ENCODE measurements at places on chromosomes 7 and 10.

GRCh38 chr10:129882291-129883010 lies 81.6 kb downstream of the EBF3 start:
- H3K4me1 ChIP-seq: peaks cover 29% of the 10 kb centered on the region
- no peak overlapping the region for H3K4me3 ChIP-seq
- no peak overlapping the region for H3K27ac ChIP-seq

DNA sequence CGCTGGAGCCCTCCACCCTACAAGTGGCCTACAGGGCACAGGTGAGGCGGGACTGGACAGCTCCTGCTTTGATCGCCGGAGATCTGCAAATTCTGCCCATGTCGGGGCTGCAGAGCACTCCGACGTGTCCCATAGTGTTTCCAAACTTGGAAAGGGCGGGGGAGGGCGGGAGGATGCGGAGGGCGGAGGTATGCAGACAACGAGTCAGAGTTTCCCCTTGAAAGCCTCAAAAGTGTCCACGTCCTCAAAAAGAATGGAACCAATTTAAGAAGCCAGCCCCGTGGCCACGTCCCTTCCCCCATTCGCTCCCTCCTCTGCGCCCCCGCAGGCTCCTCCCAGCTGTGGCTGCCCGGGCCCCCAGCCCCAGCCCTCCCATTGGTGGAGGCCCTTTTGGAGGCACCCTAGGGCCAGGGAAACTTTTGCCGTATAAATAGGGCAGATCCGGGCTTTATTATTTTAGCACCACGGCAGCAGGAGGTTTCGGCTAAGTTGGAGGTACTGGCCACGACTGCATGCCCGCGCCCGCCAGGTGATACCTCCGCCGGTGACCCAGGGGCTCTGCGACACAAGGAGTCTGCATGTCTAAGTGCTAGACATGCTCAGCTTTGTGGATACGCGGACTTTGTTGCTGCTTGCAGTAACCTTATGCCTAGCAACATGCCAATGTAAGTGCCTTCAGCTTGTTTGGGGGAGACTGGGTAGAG lies at the start of gene COL1A2:
COL1A2 (plus strand) TSS at position 459 of the 704 bp plus-strand sequence; CDS start at position 596, 137 bp downstream.
- H3K4me3 ChIP-seq: peak within 1 kb of the TSS; percentile 90
- H3K36me3 ChIP-seq: no peaks in the 10 kb centered on the region
- peaks cover 17% of the 10 kb centered on the region for H3K4me1 ChIP-seq

- no peak for DNase-seq
- no peak overlapping the region for H3K4me3 ChIP-seq
- H3K36me3 ChIP-seq: no peaks in the 10 kb centered on the region
- no peaks in the 10 kb centered on the region for H3K27me3 ChIP-seq
- no peak overlapping the region for H3K27ac ChIP-seq
These were observed 152.6 kb downstream of the BMPER start for GRCh38 chr7:34057956-34058355.

- H3K27ac ChIP-seq: peak overlapping the region; percentile 19
- no peak for DNase-seq
- no peaks in the 10 kb centered on the region for H3K36me3 ChIP-seq
- peaks cover 2% of the 10 kb centered on the region for H3K27me3 ChIP-seq
These were observed 160.6 kb downstream of the FGFR2 start for GRCh38 chr10:121437596-121437995.

DNA sequence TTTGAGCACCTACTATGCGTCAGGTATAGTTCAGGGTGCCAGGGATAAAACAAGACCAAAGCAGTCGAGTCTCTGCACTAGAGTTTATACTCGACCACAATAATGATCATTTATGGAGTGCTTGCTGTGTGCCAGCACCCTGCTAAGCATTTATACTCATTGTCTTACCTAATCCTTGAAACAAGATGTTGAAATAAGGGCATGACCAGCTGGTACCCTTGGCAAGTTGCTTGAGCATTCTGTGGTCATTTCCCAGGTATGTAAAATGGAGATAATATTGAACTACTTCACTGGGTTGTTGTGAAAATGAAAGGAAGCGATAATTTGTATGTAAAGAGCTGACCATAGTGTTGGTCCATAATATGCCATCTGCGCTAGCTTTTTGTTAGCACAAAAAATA lies 185.4 kb downstream of the CYP26A1 start:
- no peak for DNase-seq
- no peak overlapping the region for H3K4me3 ChIP-seq
- no peaks in the 10 kb centered on the region for H3K36me3 ChIP-seq

GRCh38 chr10:83983578-83984255 lies 155.6 kb upstream of the GHITM start:
- DNase-seq: no peak
- no peak overlapping the region for H3K27ac ChIP-seq
- H3K4me1 ChIP-seq: no peaks in the 10 kb centered on the region
- no peaks in the 10 kb centered on the region for H3K36me3 ChIP-seq

GRCh38 chr10:47062441-47063200 lies 151.4 kb downstream of the PTPN20 start:
- no peaks in the 10 kb centered on the region for H3K36me3 ChIP-seq
- H3K4me3 ChIP-seq: no peak overlapping the region
- no peaks in the 10 kb centered on the region for H3K27me3 ChIP-seq
- DNase-seq: no peak
- H3K4me1 ChIP-seq: no peaks in the 10 kb centered on the region
- H3K27ac ChIP-seq: no peak overlapping the region

DNA sequence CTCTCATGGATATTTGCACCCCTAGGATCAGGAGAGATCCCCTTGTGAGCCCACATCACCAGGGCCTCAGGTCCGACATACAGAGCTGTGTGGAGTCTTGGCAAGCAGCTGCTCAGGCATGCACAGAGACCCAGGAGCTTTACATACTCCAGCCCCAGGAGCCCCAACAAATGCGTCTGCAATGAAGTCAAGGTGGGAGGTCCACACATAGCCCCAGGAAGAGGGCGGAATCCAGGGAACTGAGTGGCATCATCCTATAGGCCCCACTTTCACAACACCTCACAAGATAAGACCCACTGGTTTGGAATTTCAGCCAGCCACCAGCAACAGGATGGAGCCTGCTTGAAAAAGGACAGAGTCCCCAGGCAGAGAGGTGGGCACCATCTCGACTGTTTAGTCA lies 106.7 kb downstream of the LSMEM1 start:
- no peak for DNase-seq
- H3K27ac ChIP-seq: no peak overlapping the region
- no peak overlapping the region for H3K4me3 ChIP-seq
- no peaks in the 10 kb centered on the region for H3K4me1 ChIP-seq
